ENCODE measurements at places on chromosomes 11 and 22. TPM values are rescaled to one million over a fixed set of nuclear protein-coding genes. Genes with fewer than 3 reads are reported as not detected.

KLHL35 gene
- total RNA-seq: 0.14 TPM

BIRC3 gene
- total RNA-seq: 1.5 TPM

GDPD4 gene
- total RNA-seq: not detected

PKNOX2 gene
- total RNA-seq: 0.71 TPM

CREB3L1 gene
- 0.46 TPM for total RNA-seq

C1QTNF4 gene
- 0.92 TPM for total RNA-seq

UBQLNL gene
- total RNA-seq: not detected

ZP1 gene
- not detected for total RNA-seq

SOX10 gene
- not detected for total RNA-seq

EMID1 gene
- total RNA-seq: 0.14 TPM

SLC22A8 gene
- total RNA-seq: not detected

TNNT3 gene
- 0.98 TPM for total RNA-seq

CYB5R2 gene
- 15.2 TPM for total RNA-seq

KDM4E gene
- total RNA-seq: not detected

FOLR3 gene
- total RNA-seq: not detected

OR2AT4 gene
- total RNA-seq: not detected

TSSC4 gene
- total RNA-seq: 40.8 TPM

HARBI1 gene
- 1.8 TPM for total RNA-seq

MS4A6E gene
- not detected for total RNA-seq

GLYATL2 gene
- not detected for total RNA-seq

MMP7 gene
- total RNA-seq: 1.1 TPM

ZNF70 gene
- 1.6 TPM for total RNA-seq

GGTLC3 gene
- not detected for total RNA-seq

SYT8 gene
- total RNA-seq: 8.5 TPM

GLB1L2 gene
- 4.0 TPM for total RNA-seq

WEE1 gene
- 30.5 TPM for total RNA-seq

CASP4 gene
- total RNA-seq: 88.7 TPM

ENDOD1 gene
- 40.3 TPM for total RNA-seq

GPHA2 gene
- total RNA-seq: not detected

MUC2 gene
- not detected for total RNA-seq

CCDC88B gene
- 8.7 TPM for total RNA-seq

OR2AG2 gene
- total RNA-seq: 0.07 TPM

TMEM123 gene
- total RNA-seq: 178 TPM

HEPN1 gene
- not detected for total RNA-seq

PPFIBP2 gene
- total RNA-seq: 19.8 TPM

CECR2 gene
- total RNA-seq: not detected

TMA7B gene
- total RNA-seq: not detected

CDC45 gene
- 28.6 TPM for total RNA-seq

SCN4B gene
- total RNA-seq: 1.6 TPM

MS4A7 gene
- total RNA-seq: not detected

HEPACAM gene
- total RNA-seq: not detected

TMEM191B gene
- total RNA-seq: 1.3 TPM

DDTL gene
- not detected for total RNA-seq

NXPE2 gene
- not detected for total RNA-seq

FOXRED1 gene
- 31.8 TPM for total RNA-seq

EFCAB6 gene
- total RNA-seq: 0.21 TPM

KCNQ1OT1 gene
- total RNA-seq: 0.37 TPM

MMP8 gene
- total RNA-seq: not detected

SMC1B gene
- not detected for total RNA-seq
